ENCODE measurements at places on chromosomes 13 and 19.
A peak's percentile ranks its signal among the peaks of the same experiment; 100 is the strongest.

- no peak for DNase-seq
These were observed 179.5 kb downstream of the GGACT start for GRCh38 chr13:100409132-100409531.

DNA sequence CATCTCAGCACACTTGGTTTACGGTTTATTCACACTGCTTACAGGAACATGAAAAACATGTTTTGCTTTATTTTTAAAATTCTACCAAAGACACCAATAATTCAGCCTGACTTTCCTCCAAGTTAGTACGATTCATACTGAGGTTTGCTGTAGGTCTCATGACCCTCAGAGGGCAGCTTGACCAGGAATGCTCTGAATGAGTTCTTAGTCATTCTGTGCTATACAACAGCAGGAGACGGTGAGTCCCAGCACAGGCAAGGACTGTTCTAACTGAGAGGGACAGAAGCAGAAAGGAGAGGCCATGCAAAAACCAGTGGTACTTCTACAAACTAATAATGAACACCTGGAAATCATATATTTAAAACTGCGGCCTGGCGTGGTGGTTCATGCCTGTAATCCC lies 6.4 kb downstream of the GRTP1 start:
- no peak for DNase-seq

DNA sequence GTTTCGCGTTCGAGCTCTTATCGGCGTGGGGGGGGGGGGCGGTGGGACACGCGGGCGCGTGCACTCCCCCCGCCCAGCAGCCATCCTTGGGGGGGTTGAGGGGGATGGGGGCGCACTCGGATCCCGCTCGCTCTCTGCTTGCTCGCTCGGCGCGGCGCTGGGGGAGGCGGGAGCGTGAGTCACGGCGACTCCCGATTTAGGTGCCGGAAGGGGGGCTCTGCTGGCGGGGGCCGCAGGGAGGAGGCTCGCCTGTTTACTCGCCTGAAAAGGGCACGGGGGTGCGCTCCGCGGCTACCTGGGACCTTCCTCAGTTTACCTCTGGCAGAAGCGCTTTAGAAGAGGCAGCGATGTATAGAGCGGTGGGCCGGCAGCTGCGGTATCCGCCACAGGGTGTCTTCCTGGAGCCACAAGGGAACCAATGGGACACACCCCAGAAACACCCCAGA lies 1.1 kb upstream of the PDE4A start:
- DNase-seq: peak; percentile 72

DNA sequence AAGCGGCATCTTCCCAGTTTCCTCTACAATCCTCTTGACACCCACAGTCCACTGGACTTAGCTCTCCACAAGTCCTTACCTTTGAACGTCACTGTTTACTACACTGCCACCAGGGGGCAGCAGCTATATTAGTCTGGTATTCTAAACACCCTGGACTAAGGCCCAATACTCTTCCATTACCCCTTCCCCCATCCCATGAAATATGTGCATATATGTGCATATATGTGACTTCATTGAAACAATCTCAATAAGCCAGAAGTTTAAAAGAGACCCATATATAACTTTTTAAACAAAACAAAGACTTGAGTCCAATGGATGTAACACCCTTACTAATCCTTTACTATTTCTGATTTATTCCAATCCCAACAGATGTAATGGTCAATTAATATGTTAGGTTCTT lies 15.5 kb downstream of the GGACT start:
- DNase-seq: peak; percentile 79

DNA sequence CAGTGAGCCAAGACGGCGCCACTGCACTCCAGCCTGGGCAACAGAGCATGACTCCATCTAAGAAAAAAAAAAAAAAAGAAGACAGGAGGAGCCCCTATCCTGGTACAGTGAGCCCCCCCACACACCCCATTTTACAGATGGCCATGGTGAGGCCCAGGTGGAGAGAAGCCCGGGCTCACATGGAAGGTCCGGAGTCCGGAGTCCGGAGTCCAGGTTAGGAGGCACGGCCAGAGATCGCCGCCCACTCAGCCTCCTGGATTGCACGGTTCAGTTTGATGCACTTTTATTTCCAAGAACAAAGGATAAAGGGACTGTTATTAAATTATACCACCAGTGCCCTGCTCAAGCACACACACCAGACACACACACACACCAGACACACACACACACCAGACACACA lies 11.3 kb upstream of the BTBD2 start:
- DNase-seq: no peak

DNA sequence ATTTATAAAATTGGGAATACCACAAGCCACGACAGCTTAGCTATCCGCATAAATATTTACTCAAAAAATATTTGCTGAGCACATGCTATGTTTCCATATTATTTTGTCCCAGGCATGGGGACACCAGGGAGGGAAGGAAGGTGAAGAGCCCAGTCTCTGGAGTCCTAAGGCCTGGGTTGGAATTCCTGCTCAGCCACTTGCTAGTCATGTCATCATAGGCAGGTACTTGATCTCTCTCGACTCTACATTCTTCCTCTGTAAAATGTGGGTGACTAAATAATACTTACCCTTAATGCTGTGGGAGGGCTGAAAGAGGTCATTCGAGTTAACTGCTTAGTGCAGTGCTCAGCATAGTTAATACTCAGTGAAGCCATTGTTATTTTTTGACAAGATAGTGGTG lies 4.3 kb upstream of the RNASEH2B start:
- DNase-seq: no peak

GRCh38 chr13:100392709-100393630 lies 195.6 kb downstream of the GGACT start:
- peak; percentile 60 for DNase-seq

DNA sequence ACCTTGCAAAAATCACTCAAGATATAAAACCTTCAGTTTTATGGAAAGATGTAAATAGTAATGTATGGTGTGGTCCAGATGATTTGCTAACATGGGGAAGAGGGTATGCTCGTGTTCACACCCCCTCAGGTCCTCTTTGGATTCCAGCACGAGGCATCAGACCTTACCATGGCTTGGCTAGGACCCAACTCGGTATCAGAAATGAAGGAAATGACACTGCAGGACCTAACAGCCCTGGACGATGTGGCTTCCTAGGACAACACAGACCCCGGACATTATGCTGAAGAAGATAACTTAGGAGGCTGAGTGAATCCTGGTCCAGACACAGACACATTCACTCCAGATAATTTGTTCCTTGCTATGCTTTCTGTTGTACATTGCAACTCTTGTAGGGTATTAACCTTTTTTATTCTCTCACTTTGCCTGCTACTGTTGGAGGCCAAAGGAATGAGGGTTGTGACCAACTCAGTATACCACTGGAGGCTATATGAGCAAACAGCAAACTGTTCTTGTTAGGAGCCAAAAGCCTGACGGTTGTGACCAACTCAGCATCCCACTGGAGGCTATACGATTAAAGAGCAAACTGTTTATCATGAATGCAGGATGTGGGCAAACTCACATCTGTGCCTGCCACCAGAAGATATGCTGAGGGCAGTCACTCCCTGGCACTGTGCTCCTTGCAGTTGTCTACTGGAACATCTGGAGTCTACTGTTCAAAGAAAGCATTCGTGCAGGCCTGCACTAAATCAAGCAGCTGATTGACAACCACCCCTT lies 121.7 kb downstream of the ZNF429 start:
- DNase-seq: no peak

GRCh38 chr13:79393564-79394249 lies 12.3 kb downstream of the RBM26 start:
- DNase-seq: peak; percentile 26

DNA sequence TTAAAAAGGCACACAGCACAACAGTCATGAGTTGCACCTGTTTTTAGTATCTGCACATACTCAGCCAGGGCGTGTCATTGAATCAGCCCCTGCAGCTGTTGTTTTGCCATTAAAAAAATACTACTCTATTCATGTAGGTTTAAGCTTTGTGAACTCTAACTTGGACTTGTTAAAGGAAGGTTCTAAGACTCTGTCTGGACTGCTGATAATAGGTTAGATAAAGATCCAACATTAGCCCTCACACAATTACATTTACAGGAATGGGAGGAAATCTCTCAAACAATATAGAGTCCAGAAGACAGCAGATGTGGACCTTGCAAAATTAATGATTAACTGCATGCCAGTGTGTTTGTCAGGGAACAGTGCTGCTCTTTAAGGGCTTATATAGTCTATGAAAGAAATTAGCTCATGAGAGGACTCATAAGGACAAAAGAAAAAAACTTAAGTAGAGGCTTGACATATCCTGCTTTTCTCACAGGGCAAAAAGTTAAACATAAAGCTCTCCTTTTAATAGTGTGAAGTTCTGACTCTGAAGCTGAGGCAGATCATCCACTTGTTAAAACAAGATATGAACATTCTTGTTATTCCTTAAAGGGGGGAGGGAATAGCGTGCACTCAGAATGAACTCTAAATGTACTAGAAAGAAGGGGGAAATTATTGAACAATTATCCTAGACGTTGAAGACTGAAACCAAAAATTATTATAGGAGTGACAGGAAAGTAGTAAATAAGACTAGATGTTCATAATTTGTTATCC lies 243.6 kb downstream of the NDFIP2 start:
- DNase-seq: no peak

DNA sequence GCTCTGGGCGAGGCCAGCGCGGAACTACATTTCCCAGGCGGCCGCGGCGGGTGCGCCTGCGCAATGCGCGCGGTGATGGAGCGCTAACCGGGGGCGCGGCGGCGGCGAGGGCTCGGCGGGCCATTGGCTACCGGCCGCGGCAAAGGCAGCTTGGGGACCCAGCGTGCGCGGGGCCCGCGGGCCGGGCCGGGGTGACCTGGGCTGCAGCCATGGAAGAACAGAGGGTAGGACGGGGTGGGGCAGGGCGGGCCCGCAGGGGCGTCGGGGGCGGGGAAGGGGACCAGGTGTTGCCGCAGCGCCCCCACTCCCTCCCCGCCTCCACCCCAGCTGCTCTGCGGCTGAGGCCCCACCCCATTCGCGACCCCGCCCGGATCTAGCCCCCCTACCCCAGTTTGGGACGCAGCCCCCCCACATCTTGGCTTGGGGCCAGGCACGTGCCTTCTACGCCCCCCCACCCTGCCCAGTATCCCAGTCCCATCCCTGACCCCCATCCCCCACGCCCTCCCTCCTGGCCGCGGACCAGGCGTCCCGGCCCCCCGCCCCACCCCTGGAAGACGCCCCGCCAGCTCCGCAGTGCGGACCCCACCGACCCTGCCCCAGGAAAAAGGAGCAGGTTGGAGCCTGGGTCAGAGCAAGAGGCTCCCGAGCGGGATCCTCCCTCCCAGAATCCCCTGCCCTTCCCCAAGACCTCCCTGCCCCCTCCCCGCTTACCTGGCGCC lies at the start of gene FSD1:
TSS of gene FSD1 (plus strand) at position 61 of the 719 bp plus-strand sequence. CDS start at position 210, 149 bp downstream.
- peak; percentile 65 for DNase-seq

DNA sequence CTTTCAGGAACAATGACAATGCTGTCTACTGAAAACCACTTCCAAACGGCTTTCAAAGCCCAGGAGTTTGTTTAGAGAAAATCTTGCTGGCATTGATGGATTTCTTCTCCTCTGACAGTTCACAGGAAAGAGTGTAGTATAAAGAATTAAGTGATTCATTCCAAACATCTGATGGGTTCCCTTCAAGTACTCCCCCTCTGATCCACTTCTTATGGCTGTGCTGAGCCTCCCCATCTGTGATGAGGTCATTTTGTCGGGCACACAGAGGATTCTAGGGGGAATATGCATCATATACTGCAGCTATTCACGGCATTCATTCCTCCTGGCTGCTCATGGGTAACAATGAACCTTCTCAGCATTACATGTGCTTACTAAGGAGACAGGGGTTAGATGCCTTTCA lies 107.9 kb downstream of the RGCC start:
- DNase-seq: no peak

- no peak for DNase-seq
These were observed 1303.6 kb downstream of the UQCRFS1 start for GRCh38 chr19:27909185-27909840.

GRCh38 chr19:12527034-12527836 lies 24.0 kb downstream of the ZNF564 start:
- no peak for DNase-seq

DNA sequence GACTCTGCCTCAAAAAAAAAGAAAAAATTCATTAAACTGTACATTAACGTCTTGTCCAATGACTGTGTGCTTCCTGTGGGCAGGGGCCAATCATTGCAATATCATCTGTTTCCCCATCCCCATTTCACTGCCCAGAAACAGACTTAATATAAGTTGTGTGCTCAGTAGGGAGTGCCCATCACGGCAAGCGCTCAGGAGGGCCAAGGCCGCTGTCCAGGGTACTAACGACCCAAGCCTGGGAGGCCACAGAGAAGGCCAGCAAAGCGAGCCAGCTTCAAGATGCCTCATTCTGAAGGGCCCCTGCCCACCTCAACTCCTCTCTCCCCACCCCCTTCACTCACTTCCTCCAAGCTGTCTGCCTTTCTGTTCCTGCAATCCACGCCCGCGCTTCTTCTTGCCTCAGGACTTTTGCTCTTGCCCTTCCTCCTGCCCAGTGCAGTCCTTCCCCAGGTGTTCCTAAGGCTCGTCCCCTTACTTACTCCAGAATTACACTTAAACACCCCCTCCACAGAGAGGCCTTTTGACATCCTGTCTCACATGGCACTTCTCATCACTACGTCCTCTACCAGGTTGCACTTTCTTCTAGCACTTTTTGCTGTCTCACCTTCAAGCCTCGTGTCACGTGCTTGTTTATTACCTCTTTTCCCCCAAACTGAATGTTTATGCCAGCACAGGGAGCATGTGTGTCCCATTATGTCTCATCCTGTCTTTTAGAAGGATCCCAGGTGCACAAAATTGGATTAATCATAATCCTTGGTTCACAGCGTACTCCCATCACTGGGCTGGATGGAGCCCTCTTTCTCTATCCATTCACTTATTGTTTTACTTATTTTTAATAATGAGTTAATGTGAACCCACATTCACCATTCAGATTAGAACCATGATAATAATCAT lies 11.3 kb upstream of the POU2F2 start:
- no peak for DNase-seq

GRCh38 chr19:16778796-16779411 lies 50.3 kb upstream of the SIN3B start:
- peak; percentile 35 for DNase-seq

GRCh38 chr13:78428646-78429045 lies 174.7 kb downstream of the POU4F1 start:
- DNase-seq: no peak

DNA sequence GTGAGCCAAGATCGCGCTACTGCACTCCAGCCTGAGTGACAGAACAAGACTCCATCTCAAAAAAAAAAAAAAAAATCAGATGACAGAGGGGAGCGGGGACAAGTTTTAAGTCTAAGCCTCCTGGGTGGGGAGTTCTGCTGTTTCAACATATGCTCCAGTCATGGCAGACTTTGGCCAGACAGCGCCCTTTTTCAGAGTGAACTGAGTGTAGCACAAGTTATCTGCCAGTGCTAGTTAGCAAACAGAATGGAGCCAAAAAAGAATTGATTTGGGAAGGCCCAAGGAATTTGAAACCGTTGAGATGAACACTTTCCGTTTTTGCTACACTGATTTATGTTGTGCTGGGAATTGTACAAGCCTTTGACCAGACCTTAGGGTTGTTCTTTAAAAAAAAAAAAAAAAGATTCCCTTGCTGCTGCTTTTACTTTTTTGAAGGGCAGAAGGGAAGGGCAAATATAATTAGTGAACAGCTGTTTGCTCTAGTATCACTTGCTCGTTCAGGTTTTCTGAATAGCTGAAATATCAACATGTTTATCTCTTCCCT lies 5.7 kb downstream of the ACTN4 start:
- no peak for DNase-seq

GRCh38 chr19:29583196-29583999 lies 22.7 kb upstream of the POP4 start:
- DNase-seq: no peak

All from activated CD8-positive, alpha-beta memory T cell treated with anti-CD3 and anti-CD28 coated beads, Interleukin-2, amount 50 U/mL, for 4 hours (primary cell).